Astrocyte of the spinal cord (primary cell): ENCODE measurements at places on chromosomes 13 and 19.

DNA sequence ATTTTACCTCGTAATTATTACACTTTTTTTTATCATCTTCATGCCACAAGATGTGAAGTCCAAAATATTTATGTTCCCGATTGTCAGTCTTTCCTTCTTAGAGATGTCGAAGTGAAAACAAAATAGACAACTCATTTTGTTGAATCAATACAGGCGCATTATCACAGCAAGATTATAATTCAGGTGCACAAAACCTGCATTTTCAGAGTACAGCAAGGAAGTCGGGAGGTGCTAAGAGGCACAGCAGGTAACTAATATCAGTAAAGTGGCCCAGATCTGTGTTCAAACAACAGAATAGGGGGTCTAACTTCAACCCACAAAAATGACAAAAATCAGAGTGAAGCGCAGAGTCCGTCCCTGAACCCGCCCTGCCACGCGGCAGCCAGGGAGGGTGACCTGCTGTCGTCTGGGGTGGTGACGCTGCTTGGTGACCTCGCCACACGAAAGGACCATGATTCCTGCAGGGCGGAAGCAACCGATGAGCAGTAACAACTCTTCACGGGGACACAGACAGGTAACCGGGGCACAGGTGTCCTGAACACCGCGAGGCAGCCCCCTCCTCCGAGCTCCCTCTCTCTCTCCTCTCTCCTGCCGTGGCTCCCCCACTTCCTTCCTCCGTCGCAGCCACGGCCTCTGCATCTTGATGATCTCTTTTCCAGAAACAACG, 50.9 kb upstream of the SPACA7 start:
- DNase-seq, result no peak

- peak; percentile 72 for DNase-seq
These were observed 60.9 kb downstream of the STARD13 start for GRCh38 chr13:33224686-33225085.

DNA sequence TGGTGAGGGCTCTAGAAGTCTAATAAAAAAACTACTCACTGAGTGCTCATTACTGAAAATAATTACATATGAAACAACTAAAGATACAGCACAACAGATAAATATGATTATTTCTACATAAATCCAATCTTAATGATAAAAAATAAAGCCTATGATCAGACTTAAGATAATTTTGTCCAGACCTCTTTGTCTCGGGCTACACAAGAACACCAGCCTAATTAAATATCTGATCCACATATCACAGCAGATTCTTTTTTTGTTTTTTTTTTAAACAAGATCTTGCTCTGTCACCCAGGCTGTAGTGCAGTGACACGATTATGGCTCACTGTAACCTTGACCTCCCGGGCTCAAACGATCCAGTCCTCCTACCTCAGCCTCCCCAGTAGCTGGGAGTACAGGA, 30.3 kb upstream of the SMAD9 start:
- DNase-seq, result no peak

GRCh38 chr19:8592231-8593009, 15.2 kb upstream of the MYO1F start:
- DNase-seq, result peak; percentile 98

- DNase-seq, result no peak
These were observed 70.2 kb downstream of the DIAPH3 start for GRCh38 chr13:60093425-60094019.

GRCh38 chr19:55305983-55306562, 19.1 kb downstream of the TMEM150B start:
- DNase-seq, result no peak

DNA sequence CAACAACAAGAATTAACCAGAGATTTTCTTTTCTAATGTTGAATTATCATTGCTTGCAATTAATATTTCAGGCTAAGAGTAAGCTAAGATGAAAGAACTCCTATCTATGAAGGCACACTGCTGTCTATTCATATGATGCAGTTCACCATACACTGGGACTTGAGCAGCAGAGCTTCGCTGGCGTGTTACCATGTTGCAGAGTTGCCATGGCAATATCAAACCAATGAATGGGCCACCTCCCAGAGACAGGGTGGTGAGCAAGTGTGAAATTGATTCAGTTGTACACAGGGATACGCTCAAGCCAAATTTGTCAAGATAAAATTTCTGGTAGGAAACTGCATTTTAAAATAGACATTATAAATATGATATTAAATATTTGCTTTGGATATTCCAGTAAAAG, 69.3 kb upstream of the MYO16 start:
- DNase-seq, result no peak

- DNase-seq, result no peak
These were observed 15.3 kb upstream of the B3GLCT start for GRCh38 chr13:31184451-31184850.

DNA sequence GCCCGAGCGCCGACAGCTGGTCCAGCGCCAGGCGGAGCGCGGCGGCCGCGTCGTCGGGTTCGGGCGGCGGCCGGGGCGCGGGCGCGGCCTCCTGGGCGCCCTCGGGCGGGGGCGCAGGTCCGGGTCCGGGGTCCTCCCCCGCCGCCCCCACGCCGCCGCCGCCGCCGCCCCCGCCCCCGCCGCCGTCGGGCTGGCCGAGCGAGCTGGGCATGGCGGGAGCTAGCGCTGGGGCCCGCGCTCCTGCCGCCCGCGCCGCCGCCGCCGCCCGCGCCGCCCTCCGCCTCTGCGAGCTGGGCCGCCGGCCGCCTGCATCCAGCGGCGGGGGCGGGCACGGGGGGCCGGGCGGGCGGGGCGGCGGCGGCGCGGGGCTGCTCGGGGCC, 287 bp downstream of the MEX3D start:
- no peak for DNase-seq

DNA sequence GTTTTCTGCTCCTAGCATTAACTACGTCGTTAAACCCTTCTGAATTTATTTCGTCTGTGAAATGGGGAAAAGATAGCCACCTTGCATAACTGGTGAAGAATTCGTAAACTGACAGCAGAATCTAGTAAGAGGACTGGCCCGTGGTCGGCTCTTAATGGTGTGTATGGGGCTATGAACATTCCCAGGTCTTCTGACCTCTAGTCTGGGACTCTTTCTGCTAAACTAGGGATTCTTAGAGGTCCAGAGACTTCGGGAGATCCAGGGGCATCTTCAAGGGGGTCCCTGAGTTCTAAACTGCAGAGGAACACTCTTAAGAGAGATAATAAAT, 231.1 kb upstream of the SERP2 start:
- no peak for DNase-seq

- DNase-seq, result no peak
These were observed 10.2 kb upstream of the NAXD start for GRCh38 chr13:110605132-110605531.

- peak; percentile 8 for DNase-seq
These were observed 653 bp downstream of the MVB12A start for GRCh38 chr19:17420475-17420924.

DNA sequence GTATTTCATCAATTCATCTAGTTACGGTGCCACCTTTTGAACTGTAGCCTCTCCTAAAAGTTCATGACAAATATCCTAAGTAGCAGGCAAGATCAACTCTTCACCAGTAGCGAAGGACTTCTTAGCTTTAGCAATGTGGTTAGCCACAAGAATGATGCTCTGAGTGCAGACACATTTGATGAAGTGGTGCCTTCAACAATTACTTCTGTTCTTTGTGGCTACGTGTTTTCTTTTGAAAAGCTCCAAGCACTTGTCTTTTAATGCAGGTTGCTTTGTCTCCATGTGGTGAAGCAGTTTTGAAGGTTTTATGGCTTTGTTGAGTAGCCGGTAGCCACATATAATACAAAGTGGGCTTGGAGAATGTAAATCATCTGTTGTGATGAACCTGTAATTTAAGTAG, 194.7 kb downstream of the B3GLCT start:
- peak; percentile 22 for DNase-seq

DNA sequence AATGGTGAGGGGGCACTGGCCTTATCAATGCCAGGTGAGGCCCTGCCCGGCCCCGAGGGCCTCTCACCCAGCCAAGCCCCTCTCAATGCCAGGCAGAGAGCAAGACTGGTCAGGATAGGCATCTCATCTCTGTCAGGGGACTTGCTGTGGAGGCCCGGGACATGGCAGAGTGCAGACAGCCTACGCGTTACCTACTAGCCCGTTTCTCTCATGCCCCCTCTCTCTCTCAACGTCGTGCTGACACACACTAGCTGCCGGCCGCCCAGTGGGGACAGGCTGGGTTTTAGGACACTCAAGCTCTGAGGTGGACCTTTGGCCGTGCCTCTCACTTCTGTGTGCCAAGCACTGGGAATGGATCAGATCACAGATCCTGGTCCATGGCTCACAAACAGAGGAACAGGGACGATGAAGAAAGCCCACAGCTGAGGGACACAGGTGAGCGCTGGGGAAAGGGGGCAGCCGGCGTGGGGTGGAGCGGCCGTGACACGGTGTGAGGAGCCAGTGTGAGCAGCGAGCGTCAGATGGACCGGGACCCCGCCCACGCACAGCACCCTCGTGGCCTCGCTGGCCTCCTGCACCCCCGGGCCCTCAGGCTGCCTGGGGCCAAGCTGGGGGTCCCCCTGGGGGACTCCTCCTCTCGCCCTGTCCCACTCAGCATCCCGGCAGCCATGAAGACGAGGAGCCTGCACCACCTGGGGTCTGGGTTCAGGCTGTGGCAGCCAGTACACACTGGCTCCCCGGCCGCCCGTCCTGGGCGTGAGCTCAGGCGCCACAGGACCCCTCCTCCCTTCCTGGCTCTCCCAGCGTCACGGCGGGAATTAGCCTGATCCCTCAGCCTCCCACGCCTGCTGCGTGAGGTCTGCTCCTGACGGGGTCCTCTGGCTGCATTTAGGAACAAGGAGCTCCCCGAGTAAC, 76.9 kb upstream of the C13orf46 start:
- DNase-seq, result no peak

- DNase-seq, result no peak
These were observed 130.4 kb upstream of the MIR17HG start for GRCh38 chr13:91216928-91217700.

DNA sequence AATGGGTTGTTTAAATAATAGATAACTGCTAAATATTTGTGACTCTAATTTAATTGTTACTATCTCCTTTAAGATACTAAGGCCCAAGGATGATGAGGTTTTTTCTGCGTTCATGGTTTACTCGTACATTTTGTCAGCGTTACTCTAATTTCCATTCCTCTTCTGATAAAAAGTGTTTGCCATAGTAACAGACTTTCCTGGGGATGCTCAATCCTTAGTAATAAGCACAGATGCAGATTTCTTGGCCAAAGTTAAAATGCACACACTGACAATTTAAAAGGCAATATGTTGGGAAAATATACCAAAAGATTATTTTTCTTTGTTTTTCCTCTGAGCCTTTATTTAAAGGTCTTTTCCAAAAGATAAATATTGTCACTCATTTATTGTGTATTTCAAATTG, 149.6 kb downstream of the IRS2 start:
- DNase-seq, result no peak

GRCh38 chr13:50677687-50678463, 165.6 kb downstream of the DLEU7 start:
- no peak for DNase-seq

DNA sequence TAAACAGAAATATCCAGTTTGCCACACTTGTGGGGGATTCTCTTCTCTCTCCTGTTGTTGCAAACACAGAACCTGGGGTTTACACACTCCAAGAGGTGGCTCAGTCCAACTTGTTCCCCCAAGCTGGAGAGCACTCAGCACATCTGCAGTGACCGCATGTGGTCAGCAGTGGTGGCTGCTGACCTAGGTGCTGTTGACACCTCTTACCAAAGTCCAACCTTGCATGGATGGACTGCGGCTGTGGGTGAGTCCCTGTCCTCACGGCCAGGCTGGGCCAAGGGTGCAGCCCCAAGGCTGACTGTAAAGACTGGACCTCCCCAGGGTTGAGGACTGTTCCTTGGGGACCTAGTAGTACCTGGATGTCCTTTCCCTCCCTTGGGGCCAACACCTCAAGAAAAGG, 6.1 kb downstream of the LRFN3 start:
- DNase-seq, result no peak

DNA sequence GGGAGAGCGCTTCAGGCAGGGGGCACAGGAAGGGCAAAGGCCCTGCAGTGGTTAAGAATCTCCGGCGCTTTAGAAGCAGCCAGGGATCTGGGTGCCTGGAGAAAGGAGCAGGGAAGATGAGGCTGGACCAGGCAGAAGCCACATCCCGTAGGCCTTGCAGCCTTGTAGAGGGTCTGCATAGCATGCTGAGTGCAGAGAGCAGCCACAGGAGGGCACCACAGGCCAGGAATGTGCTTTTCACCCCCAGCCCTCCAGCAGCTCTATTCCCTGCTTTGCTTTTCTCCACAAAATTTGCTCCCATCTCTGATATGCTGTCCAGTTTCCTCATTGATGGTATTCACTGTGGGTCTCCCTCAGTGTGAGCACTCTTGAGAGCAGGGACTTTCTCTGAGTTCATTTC, 5.7 kb downstream of the WDR62 start:
- DNase-seq, result peak; percentile 64

GRCh38 chr13:78032132-78032531, 113.5 kb upstream of the EDNRB start:
- no peak for DNase-seq

- DNase-seq, result no peak
These were observed at the start of gene LMTK3 for GRCh38 chr19:48511800-48512503. TSS of gene LMTK3 (minus strand) at chr19:48511835. CDS start at chr19:48511576, 259 bp downstream.

GRCh38 chr19:18279516-18280246, 1.7 kb downstream of the JUND start:
- DNase-seq, result peak; percentile 96

DNA sequence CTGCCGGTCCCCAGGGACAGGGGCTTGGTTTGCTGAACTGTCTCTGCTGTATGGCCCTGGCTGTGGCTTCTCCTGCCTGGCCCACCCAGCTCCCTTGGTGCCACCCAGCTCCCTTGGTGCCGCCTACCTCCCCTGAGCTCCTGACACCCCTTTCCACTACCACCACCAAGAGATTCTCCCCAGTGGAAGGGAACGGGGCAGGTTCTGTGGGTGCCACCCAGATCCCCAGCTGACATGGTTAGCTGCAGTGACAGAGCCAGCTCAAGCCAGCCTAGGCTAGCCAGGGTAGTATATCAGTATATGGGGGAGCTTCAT, 28.5 kb upstream of the POP4 start:
- DNase-seq, result no peak

GRCh38 chr13:57846600-57847173, 215.1 kb downstream of the PCDH17 start:
- no peak for DNase-seq

DNA sequence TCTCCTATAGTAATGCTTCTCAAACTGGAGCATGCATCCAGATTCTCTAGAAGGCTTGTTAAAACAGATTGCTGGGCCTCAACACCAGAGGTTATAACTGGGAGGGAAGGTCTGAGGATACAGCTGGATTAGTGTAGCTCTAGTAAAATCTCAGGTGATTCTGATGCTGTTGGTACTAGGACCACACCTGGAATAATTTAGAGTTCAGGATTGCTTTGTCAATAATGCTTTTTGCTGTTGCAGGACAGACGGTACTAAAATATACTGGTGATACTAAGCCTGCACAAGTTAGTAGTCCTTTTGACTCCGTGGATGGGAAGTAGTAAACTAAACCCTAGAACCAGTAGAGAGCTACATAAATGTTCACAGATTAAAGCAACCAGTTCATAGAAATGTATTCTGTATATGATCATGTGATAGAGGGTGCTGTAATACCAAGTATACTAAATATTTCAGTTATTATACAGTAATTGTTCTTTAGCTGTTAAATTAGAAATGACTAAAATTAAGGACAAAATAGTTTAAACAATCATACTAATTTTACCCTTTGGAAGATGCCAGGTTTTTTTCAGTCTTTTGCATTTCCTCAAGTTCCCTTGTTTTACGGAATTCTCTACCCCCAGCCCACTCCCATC, 258.2 kb upstream of the STARD13 start:
- DNase-seq, result no peak

GRCh38 chr13:113345486-113345885, 18.4 kb downstream of the GRTP1 start:
- no peak for DNase-seq
